DMS79 (cell line): ENCODE measurements at places on chromosomes 2 and 18.

DNA sequence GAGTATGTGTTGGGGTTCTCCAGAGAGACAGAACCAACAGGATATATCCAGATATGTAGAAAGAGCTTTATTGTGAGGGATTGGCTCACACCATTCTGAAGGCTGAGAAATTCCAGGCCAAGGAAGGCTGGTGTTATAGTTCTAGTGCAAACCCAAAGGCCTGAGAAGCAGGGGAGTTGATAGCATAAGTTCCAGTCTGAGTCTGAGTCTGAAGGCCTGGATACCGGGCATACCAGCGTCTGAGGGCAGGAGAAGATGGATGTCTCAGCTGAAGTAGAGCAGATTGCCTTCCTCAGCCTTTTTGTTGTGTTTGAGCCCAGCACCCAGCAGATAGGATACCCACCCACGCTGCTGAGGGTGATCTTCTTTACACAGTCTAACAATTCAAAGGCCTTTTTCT lies 211.7 kb upstream of the RASGRP3 start:
- no peak for DNase-seq

GRCh38 chr2:236545814-236546480 lies 23.7 kb upstream of the ACKR3 start:
- DNase-seq, result no peak

DNA sequence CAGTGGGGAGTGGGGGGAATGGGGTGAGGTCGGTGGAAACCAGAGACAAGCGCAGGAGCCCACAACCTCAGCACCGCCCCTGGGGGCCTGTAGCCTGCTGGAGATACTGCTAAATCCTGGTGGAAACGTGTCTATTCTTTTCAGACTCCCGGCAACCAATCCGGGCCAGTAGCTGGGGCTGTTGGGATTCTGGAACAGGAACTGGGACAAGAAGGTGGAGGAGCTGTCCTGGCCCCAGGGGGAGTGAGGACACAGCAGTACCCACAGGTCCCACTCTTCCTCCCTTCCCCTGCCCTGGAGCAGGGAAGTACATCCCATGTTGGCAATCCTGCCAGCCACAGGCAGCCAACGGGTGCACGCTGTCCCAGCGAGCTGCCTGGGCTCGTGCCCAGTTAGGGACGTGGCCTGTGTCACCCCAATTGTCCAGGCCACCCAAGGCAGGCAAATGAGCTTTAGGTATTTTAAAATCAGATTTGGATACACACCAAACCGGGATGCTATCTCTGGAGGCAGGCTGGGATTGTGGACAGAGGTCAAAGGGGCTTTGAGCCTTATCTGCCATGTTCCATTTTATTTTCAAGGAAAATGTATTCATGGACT lies 51.8 kb downstream of the HS1BP3 start:
- DNase-seq, result no peak

- no peak for DNase-seq
Measured at GRCh38 chr2:3038636-3039035, 339.0 kb downstream of the EIPR1 start.

- no peak for DNase-seq
Measured at GRCh38 chr2:174083843-174084458, 118.8 kb upstream of the SP3 start.

DNA sequence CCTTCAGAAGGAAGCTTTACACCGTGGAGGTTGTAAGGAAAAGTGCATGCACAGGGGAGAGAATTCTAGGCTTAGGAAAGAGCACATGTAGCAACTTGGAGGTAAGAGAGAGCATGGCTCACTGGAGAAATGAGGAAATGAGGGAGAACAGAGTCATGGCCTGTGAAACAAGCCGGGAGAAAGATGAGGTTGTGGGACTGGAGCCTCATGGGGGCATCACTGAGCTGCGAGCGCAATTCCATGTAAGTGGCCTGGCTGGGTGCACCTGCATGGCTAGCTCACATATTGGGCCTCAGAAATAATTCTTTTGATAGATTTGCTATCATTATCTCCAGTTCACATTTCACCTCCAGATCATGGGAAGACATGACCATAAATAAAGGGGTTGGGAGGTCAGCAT lies 785.5 kb upstream of the RAB6C start:
- no peak for DNase-seq
